ENCODE measurements at places on chromosomes 6 and 20.

DNA sequence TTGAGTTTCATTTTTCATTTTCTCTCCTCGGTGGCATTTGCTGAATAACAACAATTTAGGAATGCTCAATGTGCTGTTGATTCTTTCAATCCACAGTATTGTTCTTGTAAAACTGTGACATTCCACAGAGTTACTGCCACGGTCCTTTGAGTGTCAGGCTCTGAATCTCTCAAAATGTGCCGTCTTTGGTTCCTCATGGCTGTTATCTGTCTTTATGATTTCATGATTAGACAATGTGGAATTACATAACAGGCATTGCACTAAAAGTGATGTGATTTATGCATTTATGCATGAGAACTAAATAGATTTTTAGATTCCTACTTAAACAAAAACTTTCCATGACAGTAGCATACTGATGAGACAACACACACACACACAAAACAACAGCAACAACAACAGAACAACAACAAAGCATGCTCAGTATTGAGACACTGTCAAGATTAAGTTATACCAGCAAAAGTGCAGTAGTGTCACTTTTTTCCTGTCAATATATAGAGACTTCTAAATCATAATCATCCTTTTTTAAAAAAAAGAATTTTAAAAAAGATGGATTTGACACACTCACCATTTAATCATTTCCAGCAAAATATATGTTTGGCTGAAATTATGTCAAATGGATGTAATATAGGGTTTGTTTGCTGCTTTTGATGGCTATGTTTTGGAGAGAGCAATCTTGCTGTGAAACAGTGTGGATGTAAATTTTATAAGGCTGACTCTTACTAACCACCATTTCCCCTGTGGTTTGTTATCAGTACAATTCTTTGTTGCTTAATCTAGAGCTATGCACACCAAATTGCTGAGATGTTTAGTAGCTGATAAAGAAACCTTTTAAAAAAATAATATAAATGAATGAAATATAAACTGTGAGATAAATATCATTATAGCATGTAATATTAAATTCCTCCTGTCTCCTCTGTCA lies 88.1 kb downstream of the SNAP25 start:
- DNase-seq, result no peak

DNA sequence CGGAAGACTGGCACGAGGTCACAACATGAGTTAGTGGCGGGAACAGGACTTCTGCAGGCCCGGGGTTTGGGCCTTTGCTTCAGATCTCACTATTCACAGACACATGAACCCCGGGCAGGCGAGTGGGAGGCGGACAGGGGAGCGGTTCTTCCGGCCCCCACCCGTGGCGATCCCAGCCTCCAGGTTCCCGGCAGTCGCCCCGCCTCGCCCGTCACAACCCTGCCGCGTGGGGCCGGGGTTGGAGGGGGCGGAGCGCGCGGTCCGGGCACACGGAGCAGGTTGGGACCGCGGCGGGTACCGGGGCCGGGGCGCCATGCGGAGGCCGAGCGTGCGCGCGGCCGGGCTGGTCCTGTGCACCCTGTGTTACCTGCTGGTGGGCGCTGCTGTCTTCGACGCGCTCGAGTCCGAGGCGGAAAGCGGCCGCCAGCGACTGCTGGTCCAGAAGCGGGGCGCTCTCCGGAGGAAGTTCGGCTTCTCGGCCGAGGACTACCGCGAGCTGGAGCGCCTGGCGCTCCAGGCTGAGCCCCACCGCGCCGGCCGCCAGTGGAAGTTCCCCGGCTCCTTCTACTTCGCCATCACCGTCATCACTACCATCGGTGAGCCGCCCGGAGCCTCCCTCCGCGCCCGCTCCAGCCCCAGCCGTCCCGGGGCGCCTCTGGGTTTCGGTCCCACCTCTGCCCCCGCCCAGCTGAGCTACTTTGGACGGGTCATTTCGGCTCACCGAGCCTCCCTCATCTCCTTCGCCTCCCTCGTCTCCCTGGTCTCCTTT lies at the start of gene KCNK15:
Gene KCNK15 (plus strand): TSS at position 268 of the 769 bp plus-strand sequence. CDS start 46 bp downstream, at position 314.
- DNase-seq, result no peak

DNA sequence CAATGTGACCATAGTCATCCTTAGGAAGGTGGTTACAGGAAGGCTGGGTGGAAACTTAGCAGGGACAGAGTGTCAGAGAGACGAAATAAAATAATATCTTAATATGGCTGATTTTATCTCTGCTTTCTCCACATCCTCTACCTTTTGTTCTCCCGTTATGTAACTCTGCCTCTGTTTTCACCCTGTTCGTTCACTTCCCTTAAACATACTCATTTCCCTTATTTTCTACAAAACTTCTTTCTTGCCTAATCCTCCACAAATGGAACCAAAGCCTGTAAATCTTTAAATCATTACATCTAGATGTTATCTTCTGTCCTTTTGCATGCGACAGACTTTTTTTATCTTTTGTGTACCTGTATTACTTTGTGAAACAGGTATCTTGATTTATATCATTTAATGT lies 23.3 kb upstream of the CRIP3 start:
- DNase-seq, result no peak

DNA sequence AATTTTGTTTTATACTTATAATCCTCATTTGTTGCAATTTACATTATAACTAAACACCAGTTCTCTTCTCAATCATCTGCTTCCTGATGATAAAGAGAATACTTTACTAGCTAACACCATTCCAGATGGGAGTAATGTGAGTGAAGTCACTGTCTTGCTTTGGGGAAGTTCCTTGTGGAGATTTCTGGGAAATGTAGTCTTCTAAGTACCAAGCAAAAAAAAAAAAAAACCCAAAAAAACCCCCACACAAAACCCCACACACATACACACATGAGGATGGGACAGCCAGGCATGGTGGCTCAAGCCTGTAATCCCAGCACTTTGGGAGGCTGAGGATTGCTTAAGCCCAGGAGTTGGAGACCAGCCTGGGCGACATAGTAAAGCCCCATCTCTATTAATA lies 2.2 kb upstream of the SNPH start:
- no peak for DNase-seq

DNA sequence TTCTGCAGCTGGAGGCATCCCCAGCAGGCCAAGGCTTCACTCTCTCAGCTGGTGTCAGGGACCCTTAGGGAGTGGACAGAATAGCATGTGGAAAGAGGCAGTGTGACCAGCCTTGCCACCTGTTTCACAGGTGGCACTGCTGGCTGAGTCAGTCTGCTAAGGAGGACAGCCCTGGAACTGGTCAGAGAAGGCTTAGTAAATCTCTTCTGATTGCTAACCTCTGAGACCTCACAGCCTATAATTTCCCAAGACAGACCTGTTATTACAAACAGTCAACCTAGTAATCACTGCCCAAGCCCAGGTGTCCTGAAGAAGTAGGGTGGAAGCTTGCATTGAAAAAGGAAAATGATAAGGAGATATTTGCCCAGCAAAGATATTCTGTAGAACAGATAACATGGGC lies 26.4 kb upstream of the PAQR8 start:
- no peak for DNase-seq

- DNase-seq, result no peak
Measured at GRCh38 chr6:130752267-130752666, 74.9 kb upstream of the SMLR1 start.

DNA sequence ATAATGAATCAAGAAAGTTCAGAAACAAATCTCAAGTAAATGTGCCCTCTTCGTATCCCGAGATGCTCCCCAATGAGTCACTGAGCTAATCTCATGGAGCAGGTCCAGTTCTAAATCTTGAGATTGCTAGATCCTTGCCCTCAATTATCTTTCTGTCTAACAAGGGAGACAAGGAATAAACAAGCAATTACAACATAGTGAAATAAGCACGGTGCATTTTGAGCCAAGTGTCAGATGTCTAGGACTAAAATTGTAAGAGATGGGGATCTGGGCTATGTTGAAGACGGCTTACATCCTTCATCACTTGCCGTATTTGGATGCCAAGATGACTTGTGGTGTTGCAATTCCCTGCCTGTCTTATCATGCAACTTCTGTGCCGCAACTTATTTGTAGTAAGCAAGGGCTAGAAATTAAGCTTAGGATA lies 56.5 kb upstream of the ADGRF1 start:
- DNase-seq, result no peak

GRCh38 chr20:63917811-63918210 lies 22.9 kb downstream of the DNAJC5 start:
- no peak for DNase-seq

GRCh38 chr6:24545691-24546090 lies 50.9 kb downstream of the ALDH5A1 start:
- DNase-seq, result no peak

DNA sequence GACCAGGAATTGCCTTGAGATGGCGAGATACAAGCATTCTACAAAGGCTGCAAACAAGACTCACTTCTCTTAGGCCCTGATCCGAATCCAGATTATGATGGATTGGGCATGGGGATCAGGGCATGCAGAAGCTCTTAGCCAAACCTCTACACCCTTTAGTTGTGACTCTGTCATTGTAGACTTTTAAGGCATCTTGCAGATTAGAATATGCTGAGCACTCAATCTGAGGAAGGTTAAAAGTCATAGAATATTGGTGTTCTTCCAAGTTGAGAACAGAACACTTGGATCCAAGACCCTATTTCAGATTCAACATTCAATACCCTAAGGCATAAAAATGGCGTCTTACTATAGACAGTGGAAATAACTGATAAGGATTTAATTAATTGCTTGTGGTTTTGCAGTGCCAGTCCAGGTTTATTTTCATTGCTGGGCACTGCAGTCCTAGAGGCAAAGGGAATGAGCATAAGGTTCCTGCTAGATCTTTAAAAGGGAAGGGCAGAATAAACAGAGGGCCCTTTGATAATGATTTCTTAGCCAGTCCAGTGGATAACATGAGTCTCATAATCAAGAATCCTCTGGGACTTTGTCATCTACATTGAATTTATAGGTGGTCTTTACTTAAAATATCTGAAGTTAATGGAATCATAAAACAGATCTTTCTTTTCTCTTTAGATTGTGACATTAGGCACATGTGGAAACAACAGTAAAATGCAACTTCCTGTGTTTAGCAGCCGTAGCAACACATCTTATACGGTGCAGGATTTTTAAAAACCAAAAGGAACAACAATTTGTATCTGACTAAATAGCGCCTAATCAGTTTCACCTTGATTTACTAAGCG lies 17.6 kb downstream of the PHACTR2 start:
- DNase-seq, result no peak

GRCh38 chr6:159762681-159763293 lies 942 bp downstream of the ACAT2 start:
- DNase-seq, result no peak

GRCh38 chr6:100968949-100969348 lies 87.8 kb upstream of the ASCC3 start:
- DNase-seq, result no peak

GRCh38 chr6:149877659-149878058 lies 13.5 kb upstream of the LRP11 start:
- DNase-seq, result no peak

All from stromal cell of bone marrow (primary cell).